Fibroblast of the aortic adventitia (primary cell): ENCODE measurements at places on chromosomes 11 and 22.

- DNase-seq, result no peak
Observed at GRCh38 chr22:34587357-34588356, 478.3 kb upstream of the ISX start.

GRCh38 chr11:114228435-114229411 is 67.5 kb upstream of the NNMT start:
- no peak for DNase-seq

DNA sequence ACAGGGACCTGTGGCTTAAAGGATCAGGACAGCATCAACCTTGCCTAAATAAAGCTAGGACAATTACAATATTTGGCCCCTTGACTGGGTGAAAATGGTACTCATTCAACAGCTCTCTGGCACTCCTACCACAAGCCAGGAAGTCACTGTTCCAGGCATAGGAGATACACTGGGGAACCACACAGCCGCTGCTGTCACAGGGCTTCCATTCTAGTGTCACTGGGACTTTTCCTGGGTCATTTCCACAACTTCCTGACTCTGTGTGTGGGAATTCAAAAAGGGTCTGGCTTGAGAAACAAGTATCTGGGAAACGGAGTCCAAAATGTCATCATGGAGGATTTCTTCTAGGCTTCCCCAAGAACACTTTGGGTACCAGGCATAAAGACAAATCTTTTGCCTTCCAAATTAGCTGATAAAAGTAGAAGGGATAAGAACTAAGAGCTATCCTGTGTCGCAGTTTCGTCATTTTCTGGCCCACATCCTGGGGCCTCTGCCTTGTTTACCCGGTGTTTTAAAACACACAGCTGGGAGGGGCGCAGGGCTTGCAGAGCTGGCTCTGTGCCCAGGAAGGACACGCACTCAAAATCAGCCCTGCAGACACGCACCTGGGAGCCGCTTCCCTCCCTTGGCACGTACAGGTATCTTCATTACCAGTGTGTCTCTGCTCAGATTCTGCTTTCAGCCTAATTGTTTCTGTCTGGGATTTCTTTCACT is 38.0 kb downstream of the TMEM45B start:
- peak; percentile 54 for DNase-seq

DNA sequence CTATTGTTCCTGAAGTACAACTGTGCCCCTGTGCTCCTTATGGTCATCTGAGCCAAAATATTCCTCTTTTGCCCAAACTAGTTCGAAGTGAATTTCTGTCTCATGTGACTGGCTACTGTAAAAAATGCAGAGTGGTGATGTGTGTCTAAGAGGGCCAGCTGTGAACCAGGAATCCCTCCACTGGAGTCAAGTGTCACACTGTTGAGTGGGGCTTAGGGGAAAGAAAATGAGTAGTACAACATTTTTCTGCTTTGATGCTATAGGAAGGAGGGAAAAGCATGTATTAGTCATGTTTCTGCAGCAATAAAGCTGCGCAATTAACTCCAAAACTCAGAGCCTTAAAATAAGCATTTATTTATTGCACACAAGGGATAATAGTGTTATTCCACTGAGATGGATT is 39.8 kb upstream of the HMGXB4 start:
- no peak for DNase-seq

DNA sequence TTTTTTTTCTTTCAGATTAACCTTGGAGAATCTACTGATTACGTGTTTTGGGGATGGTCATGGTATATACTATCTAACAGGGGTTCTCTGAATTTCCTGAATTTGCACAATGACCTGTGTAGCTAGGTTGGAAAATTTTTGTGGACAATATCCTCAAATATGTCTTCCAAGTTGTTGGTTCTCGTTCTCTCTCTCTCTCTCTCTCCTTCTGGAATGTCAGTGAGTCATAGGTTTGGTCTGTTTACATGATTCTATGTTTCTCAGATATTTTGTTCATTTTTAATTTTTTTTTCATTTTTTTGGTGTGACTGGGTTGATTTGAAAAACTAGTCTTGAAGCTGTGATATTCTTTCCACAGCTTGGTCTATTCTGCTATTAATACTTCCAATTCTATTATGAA is 604.0 kb upstream of the ANO3 start:
- no peak for DNase-seq

- DNase-seq, result no peak
Observed at GRCh38 chr11:13367115-13367514, 89.5 kb downstream of the BMAL1 start.

- DNase-seq, result no peak
Observed at GRCh38 chr22:27065279-27065678, 407.9 kb downstream of the MIAT start.

GRCh38 chr11:118849825-118850224 is 33.9 kb upstream of the CXCR5 start:
- DNase-seq, result no peak

DNA sequence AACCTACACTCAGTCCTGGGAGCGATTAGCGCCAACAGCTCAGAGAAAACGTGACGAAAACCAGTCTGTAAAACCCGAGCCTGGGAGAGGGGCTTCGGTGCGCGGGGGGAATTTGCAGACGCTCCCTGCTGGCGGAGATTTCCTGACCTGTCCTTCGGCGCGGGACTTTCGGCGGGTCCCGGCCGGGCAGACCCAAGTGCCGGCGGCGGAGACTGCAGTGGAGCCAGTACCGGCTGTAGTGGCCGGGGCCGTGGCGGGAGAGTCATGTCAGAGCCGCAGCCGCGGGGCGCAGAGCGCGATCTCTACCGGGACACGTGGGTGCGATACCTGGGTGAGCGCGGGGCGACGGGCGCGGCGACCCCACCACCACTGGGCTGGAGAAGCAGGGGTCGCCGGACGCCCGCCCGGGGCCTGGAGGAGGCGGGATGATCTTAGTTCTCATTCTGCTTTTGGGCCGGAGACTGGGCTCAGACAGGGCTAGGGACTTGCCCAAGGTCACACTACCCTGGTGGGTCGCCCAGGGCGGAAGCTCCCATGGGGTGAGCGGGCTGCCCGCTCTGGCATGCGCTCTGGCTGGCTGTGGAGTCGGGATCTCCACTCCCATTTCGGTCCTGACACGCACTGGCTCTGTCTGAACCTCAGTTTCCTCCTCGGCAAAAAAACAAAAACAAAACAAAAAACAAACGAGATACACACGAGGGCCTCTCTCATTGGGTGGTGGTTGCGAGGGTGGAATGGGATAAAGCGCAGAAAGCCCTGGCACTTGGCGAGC is at the start of gene MTFP1:
Gene MTFP1, plus strand, starts transcription at position 153 of the 772 bp plus-strand sequence. Its CDS starts 112 bp downstream, at position 265.
- DNase-seq, result peak; percentile 61

DNA sequence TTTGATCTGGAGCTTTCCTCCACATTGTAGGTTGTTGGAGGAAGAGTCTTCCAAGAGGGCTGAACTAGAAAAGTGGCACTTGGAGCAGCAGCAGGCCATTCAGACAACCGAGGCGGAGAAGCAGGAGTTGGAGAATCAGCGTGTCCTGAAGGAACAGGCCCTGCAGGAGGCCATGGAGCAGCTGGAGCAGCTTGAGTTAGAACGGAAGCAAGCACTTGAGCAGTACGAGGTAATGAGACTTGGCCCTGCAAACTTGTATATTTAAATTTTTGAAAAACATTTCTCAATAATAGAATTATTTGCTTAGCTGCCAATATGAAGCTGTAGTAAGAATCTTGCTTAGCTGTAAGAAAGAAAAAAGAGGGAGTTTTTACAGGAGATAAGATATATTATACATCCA is 84.0 kb downstream of the SWAP70 start:
- no peak for DNase-seq

GRCh38 chr22:36299295-36299694 is 46.4 kb downstream of the APOL1 start:
- DNase-seq, result no peak

DNA sequence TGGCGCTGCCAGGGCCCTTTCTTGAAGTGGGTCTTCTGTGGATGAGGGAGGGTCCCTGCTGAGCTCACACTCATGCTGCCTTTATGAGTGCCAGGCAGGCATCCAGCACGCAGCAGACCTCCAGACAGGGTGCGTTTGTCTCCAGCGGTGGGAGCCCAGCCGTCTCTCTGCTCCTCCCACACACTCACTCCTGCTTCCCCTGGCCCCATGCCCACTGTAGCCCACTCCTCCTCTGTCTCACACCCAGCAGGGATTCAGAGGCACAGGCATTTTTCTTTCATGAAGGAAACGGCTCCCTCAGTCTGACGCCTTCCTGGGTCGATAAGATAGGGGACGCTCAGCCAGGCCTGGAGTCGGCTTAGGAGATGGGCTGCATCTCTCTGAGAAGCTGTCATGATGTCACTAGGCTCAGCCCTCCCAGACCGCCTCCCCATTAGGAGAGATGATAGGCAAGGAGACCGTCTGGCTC is 183.9 kb upstream of the NCAM1 start:
- no peak for DNase-seq

GRCh38 chr11:46315033-46315738 is 32.1 kb upstream of the DGKZ start:
- DNase-seq, result peak; percentile 84

DNA sequence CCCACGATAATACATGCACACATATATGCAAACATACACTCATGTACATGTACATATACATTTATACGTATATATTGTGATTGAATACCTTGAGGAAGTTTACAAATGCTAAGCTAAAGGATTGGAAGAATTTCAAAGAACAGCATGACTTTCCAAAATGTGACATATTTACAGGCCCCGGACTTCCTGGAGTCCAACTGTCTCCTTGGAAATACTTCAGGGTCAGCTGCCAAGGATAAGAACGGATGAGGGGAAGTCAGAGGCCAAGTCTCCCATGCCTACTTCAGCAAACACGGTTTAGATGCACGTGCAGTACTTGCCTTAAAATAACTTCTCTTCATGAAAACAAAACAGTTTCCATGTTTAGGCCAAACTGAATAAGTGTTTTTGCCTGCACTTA is 213.6 kb downstream of the DYNC2H1 start:
- DNase-seq, result peak; percentile 37

DNA sequence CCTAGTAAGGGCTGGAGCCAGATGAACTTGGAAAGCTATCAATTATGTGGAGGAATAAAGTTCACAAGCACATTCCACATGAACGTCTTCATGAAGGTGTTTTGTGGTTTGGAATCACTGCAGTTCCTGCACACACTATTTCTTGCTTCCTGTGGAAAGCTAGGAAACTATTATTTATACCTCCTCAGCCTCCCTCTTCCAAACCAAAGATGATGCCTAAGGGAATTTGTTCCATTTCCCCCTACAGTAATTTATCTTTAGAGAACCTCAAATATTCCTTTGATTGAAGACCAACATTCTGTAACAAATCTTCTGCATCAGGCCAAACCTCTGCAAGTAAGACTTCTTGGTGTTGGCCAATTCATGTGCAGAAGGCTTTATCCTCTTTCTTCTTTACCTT is 115.8 kb upstream of the ARHGAP20 start:
- peak; percentile 45 for DNase-seq

GRCh38 chr11:2737866-2738265 is 38.1 kb upstream of the KCNQ1OT1 start:
- peak; percentile 47 for DNase-seq

- DNase-seq, result no peak
Observed at GRCh38 chr11:59807047-59807610, 3.4 kb downstream of the MRPL16 start.

DNA sequence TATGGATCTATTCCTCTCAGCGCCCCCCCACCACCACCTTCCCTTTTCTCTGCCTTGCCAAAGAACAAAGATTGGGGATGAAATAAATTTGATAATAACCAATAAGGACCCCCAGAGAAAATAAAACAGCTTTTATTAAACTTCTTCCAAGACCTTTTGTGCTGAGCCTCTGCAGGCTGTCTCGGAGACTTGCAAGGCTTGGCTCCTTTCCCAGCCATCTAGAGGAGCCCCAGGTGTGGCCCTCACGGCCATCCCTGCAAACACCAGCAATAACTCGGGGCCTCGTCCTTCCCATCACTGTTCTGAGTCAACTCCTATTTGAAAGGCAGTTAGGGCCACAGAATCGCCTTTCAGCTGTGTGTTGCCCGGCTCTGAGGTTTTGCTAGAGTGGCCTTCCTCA is 51.2 kb upstream of the LMO1 start:
- no peak for DNase-seq

- no peak for DNase-seq
Observed at GRCh38 chr11:1410366-1411291, 20.9 kb downstream of the BRSK2 start.

- DNase-seq, result no peak
Observed at GRCh38 chr11:4071914-4072313, 22.7 kb upstream of the RRM1 start.

GRCh38 chr11:91792779-91793262 is 431.8 kb upstream of the FAT3 start:
- DNase-seq, result no peak

GRCh38 chr11:102079625-102080024 is 30.6 kb upstream of the YAP1 start:
- DNase-seq, result no peak

- peak; percentile 90 for DNase-seq
Observed at GRCh38 chr11:9506489-9507276, 45.9 kb downstream of the ZNF143 start.

- no peak for DNase-seq
Observed at GRCh38 chr11:17585911-17586695, 39.0 kb downstream of the OTOG start.

DNA sequence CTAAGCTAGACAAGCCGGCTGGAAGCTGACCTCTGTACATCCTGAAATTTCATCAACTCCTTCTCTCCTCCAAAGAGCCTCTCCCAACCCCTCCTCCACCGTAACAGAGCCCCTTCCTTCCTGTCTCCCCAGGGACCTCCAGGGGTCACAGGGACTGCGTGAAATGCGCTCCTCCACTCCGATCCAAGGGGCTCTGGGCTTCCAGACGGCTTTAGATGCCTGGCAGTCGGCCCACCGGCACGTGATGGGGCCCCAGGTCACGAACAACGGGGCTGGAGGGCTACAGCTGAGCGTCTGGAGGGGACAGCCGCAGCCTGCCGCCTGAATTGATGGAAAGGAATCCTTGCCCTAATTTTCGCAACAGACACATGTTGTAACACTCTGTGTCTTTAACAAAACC is 264.1 kb downstream of the MN1 start:
- no peak for DNase-seq

DNA sequence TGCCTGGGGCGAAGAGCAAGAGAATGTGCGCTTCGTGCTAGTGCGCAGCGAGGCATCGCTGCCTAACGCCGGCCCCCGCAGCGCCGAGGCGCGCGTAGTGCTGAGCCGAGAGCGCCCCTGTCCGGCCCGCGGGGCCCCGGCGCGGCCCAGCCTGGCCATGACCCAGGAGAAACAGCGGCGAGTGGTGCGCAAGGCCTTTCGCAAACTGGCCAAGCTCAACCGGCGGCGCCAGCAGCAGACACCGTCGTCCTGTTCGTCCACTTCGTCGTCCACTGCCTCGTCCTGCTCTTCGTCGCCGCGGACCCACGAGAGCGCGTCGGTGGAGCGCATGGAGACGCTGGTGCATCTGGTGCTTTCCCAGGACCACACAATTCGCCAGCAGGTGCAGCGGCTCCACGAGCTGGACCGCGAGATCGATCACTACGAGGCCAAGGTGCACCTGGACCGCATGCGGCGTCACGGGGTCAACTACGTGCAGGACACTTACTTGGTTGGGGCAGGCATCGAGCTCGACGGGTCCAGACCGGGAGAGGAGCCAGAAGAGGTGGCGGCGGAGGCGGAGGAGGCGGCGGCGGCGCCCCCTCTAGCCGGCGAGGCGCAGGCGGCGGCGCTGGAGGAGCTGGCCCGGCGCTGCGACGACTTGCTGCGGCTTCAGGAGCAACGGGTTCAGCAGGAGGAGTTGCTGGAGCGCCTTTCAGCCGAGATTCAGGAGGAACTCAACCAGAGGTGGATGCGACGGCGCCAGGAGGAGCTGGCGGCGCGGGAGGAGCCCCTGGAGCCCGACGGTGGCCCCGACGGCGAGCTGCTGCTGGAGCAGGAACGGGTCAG is 1.0 kb downstream of the RASSF10 start:
- no peak for DNase-seq
